ENCODE measurements at places on chromosomes 7 and 10.

DNA sequence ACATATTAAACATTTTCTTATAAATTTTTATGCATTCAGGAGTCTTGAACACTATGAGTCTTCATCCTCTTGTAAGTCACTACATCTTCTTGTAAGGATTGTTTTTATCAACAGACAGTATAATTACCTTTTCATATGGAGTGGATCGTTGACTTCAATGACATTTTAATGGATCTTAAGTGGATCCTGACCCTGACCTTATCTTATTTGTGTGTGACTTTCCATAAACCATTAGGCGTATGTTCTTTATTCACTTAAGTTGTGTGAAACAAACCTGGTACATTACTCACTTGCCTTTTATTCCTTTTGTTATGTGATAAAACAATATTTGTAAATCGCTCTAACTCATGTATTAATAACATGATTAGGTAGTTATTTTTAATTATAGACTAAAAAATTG lies 18.5 kb upstream of the SEMA3C start:
- DNase-seq = no peak

- no peak for DNase-seq
These were observed 5.3 kb upstream of the COL1A2 start for GRCh38 chr7:94389381-94389780.

- peak; percentile 73 for DNase-seq
These were observed 846 bp downstream of the MINPP1 start for GRCh38 chr10:87505366-87506111.

DNA sequence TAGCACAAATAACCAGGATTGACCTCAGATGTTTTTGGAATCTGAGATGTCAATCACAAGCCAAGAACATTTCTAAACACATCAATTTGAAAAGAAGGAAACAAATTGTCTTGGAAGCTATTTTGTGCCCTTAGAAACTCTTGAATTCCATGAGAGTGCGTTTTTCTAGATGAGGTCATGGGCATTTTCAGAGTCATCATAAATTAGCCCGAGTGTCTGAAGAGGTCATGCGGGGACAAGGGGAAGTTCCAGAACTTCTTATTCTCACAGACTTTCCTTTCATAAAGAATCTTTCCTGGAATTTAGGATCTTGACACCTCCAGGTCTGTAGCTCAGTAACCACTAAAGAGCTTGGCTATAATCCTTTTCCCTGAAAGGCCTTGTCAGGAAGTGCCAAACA lies 28.2 kb downstream of the IL2RA start:
- no peak for DNase-seq

GRCh38 chr7:134899729-134900128 lies 86.6 kb upstream of the AGBL3 start:
- DNase-seq = no peak

DNA sequence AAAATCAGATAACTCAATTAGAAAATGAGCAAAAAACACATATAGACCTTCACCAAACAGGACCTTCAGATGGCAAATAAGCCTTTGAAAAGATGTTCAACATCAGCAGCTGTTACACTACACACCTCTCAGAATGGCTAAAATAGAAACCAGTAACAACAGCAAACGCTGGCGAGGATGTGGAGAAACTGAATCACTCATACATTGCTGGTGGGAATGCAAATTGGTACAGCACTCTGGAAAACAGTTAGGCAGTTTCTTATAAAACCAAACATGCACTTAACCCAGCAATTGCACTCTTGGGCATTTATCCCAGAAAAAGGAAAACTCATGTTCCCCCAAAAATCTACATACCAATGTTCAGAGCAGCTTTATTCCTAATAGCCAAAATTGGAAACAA lies 37.7 kb upstream of the SMARCD3 start:
- no peak for DNase-seq

GRCh38 chr7:80623503-80624252 lies 14.8 kb upstream of the CD36 start:
- DNase-seq = no peak

DNA sequence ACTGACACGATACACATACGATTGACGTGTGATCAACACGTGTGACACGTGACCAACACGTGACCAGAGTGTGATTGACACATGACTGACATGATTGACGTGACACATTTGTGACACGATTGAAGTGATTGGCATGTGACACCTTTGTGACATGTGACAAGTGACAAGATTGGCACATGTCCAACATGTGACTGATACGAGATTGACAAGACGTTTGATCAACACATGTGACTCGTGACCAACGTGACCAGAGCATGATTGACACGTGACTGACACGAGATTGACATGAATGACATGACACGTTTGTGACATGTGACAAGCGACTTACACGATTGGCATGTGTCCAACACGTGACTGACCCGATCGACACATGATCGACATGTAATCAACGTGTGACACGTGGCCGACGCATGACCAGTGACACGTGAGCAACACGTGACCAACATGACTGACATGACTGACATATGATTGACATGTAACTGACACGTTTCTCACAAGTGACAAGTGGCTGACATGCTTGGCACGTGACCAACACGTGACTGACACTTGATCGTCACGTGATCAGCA lies 22.0 kb downstream of the CRPPA start:
- no peak for DNase-seq

DNA sequence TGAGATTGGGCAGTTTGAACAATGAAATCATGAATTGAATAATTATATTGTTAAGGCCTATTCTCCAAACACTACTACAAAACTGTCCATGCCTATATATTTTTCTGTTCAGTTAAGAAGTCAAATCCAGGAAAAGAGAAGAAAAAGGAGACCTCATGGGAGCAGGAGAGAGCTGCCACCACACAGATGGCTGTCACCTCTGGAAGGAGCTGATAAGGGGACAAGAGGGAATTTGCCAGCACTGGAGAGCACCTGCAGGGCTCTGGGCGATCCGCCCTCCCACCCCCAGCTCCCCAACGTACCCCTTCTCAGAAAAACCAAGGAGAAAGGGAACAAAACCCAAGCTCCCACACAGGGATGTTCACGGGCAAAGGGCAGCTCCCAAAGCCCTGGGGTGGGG lies 227.8 kb downstream of the TNS3 start:
- no peak for DNase-seq

- DNase-seq = no peak
These were observed 34.3 kb downstream of the WASL start for GRCh38 chr7:123714296-123715080.

DNA sequence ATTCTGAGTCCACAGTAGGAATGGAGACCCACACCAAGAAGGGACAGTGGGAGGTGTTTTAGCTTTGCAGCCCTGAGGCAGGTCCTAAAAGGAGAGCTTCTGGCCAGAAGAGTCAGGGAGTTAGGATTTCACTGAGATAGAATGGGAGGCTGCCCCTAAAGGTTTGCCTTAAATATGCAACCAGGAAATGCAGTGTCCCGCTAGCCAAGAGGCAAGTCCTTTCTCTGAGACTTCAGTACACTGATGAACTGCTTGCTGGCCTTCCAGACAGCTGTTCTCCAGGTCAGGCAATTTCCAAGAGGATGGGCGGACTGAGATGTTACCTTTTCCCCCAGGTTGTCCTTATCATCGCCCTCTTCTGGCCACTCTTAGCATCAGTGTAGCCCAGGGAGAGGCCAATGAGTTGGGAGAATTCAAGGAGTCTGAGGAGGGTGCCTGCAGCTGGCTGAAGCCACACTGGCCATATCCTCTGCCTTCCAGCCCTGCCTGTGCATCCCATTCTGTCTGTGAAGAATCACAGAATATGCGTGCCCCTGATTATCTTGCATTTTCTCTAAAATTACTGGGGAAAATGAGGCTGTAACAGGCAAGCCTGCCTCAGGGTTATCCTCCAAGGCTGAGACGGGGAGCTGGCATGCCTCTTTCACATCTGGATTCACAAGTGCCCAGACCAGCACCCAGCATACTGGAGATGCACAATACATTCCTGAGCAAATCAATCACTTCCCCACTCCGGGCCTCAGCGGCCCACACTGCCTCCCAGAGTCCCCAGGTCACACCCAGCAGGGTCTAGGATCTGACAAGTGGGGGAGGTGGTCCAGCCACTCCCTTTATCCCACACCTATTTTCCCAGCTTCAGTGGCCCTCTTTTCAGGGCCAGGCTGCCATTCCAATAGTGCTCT lies 2.4 kb downstream of the TLL2 start:
- DNase-seq = peak; percentile 69

GRCh38 chr7:110105307-110105706 lies 985.6 kb upstream of the LRRN3 start:
- no peak for DNase-seq

- no peak for DNase-seq
These were observed 165.6 kb upstream of the ASAH2 start for GRCh38 chr10:50416881-50417280.

GRCh38 chr7:21538936-21539495 lies 3.8 kb upstream of the DNAH11 start:
- no peak for DNase-seq

GRCh38 chr10:70461397-70462348 lies 16.9 kb upstream of the PALD1 start:
- peak; percentile 69 for DNase-seq

GRCh38 chr10:5527332-5528200 lies 2.8 kb downstream of the CALML3 start:
- DNase-seq = peak; percentile 19

- DNase-seq = no peak
These were observed 72.9 kb downstream of the GNAI1 start for GRCh38 chr7:80207501-80207900.

DNA sequence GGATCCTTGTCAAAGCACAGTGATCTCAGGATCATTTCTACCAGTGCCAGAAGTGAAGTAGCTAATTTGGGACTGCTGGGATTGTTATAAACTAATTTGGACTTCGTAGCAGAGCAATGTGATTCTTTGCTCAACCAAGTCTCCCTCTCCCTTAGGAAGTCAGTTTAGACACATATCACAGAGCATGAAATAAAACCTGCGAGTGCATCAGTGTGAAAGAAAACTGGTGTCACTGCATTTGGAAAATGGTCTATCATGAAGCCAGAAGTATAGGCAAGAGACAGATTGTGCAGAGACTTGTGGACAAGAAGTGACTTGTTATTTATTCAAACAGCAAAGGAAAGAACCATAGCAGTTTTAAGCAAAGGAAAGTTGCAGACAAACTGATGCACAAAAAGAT lies 560.5 kb upstream of the NRG3 start:
- DNase-seq = no peak

DNA sequence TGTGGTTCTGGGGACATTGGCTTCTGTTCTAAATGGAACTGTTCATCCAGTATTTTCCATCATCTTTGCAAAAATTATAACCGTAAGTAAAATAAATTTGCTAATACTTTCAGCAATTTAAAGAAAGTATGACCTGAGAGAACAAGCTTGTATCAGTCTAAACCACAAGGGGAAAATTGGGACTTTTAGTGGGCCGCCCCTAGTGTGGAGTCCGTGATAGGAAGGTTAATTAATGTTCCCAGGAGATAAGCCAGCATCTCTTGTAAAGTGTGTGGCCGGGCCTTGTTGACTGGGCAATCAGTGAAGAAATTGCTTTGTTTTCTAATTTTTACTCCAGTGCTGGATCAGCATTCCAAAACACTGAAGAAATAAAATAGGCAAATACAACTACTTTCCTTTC lies 83.0 kb downstream of the ABCB5 start:
- no peak for DNase-seq

DNA sequence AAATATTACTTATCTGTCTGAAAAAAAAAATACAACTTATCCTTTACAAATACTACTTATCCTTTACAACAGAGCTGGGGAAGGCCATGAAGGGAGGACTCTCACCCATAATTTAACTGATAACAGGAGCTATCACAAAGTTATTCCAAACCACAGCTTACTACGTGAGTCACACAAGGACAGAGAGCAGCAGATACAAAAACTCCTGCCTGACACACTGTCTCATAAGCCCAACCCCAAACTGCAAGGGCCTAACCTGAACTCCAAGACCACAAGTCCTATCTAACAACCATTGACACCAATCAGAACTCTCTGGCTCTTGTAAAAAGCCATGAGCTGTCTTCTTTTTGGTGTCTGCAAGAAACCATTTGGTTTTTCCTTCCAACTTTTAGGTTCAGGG lies 28.5 kb upstream of the CXCL12 start:
- DNase-seq = no peak

DNA sequence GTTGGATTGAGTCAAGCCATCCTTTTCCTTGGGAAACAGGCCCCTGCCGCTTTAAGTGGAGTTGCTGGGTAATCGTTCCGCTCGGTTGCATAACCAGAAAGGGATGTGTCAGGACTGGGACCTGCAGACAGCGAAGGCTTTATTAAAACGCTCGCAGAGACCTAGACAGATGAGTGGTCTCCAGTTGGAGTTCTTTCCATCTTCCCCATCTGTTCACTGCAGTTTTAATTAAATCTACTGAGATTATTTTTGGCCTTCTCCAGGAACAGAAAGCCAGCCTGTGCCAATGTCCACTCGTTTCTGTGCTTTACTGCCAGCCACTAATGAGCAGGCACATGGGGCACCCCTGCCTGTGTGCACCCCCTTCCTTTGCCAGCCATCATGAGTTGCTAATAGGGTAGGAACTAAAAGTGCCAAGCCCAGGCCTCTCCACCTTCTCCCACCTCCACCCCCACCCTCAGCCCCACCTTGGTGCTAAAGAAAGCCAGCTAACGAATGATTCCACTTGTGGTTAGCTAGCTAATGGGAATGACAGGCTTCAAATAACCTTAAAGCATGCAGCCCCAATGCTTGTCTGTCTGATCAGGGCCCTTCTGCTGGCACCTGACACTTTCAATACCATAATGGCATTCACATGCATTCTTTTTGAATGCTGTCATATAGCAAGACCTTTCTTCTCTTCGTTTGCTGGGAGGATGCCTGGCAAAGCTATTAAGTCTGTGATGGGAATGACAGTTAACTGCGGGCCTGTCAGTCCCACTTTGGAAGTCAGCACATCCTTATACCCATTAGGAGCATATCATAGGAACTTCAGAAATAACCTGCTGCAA lies 556.8 kb upstream of the GALNT17 start:
- DNase-seq = peak; percentile 86

- DNase-seq = peak; percentile 47
These were observed 21.6 kb upstream of the GIMAP8 start for GRCh38 chr7:150428671-150429451.

DNA sequence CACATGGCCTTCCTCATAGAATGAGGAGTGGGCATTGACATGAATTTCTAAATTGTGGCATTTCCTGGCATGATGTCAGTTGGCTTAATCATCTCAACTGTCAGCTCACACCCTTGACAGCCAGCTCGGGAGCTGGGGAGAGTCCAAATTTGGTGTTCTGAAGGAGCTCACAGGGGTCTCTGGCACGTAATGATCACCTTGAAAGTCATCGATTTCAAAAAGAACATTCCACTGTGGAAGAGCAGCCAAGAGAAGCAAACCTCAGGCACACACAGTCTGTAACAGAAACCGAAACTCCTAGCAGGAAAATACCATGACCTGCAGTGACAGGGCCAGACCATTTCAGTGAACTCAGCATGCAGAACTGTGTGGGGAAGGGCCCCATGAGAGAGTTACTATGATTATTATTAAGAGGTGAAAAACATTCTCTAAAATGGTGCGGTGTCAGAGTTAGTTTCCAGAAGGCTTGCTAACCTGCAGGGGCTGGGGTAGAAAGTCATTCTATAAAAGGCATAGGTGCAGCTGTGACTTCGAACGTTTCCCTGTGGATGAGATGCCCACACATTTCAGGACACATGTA lies 26.4 kb upstream of the KLF6 start:
- peak; percentile 61 for DNase-seq

All from SW480 (cell line).